ENCODE measurements at places on chromosomes 1 and 21. TPM values are rescaled to one million over a fixed set of nuclear protein-coding genes. Genes with fewer than 3 reads are reported as not detected.

KRTAP10-7 gene
- total RNA-seq = not detected

TIAM1 gene
- 11.0 TPM for total RNA-seq

DNA sequence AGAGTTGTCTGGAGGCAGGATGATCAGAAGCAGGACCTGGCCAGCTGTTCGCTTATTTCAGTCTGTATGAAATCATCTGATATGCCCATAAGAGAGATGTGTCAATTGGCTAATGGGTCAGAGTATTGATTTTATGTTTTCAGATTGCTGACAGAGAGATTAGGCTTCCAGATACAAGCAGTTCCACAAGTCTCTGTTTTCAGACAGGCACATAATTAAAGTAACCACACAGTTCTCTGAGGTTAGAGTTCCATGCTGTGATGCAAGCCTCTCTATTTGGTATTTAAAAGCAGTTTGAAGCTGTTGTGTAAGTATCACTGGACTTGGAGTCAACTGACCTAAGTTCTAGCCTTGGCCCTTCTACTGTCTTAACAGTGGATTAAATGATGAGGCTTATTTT is 50.1 kb downstream of the ATF6 start:
- no peak for ATAC-seq

GRCh38 chr21:45578811-45579381 is 36.7 kb upstream of the SLC19A1 start:
- ATAC-seq = no peak

DNA sequence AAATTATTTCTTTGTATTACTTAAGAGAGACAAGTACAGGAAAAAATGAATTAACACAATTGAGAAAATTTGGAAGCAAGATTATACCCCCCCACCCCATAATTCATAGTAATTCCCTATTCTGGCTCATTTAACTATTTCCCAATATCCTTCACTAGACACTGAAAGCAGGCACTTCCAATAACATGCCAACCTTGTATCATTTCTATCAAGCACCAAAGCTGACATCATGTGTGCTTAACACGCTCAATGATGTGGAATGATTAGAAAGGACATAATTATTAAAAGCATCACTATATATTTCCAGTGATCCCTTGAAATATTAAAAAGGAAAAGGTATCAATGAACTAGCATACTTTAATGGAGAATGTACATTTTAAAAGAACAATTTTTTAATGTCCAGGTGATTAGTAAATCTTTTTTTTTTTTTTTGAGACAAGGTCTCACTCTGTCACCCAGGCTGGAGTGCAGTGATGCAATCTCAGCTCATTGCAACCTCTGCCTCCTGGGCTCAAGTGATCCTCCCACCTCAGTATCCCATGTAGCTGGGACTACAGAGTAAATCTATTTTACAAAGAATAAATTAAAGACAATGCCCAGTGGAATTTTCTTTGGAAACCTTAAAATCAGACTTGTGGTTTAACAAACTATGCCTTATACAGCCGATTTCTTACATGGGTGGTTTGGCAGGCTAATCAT is 443.9 kb downstream of the DSCAM start:
- ATAC-seq = no peak

- no peak for ATAC-seq
Measured at GRCh38 chr1:244800821-244801220, 34.6 kb upstream of the COX20 start.

All from gastroesophageal sphincter (tissue), 4 donors.